ENCODE measurements at places on chromosomes 7 and 10.

- no peak for DNase-seq
Measured at GRCh38 chr10:132757171-132757570, 28.8 kb downstream of the NKX6-2 start.

GRCh38 chr7:36598054-36598674 lies 126.1 kb downstream of the AOAH start:
- no peak for DNase-seq

- DNase-seq: peak; percentile 78
Measured at GRCh38 chr10:24440817-24441797, 232.2 kb downstream of the KIAA1217 start.

DNA sequence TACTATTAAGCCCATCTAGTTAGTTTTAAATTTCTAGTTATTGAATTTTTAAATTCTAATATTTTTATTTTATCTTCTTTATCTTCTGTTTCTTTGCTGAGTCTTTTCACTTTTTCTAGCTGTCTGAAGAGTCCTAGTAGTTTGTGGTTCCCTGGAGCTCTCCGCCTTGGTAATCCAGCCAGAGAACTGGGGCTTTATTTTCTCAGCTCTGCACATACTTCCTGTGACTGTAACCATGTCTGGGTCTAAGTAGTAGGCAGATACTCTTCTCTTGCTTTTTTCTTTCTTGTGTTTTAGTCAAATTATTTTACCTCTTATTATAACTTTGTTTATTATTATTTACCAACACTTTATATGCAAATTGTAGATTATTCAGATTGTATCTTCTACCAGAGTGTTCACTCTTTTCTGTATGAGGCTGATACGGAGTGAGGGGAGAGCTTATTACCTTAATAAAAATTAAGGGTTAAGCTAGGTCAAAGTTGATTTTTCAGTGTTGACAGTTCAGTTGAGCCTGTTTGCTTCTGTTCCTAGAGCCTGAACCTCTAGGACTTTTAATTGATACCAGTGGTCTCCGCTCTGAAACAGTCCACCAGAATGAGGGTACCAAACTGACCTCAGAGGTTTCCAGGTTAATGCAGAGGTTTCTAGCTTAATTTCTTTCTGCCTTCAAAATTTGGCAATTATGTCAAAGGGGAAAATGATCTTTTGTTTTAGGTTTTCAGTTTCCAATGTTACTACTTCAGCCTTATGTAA lies 155.4 kb downstream of the ADK start:
- no peak for DNase-seq

GRCh38 chr10:22340329-22341189 lies 4.7 kb upstream of the SPAG6 start:
- peak; percentile 87 for DNase-seq

DNA sequence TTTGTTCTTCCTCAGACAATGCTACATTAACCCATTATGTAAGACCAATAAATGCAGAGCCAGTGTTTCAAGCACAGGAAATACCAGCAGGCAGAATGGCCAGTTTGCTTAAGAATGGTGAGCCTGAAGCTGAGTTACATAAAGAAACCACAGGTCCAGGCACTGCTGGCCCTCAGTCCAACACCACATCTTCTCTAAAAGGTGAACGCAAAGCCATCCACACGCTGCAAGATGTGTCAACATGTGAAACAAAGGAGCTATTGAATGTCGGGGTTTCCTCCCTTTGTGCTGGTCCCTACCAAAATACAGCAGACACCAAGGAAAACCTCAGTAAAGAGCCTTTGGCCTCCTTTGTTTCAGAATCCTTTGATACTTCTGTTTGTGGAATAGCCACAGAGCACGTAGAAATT lies 63.8 kb downstream of the TASOR2 start:
- no peak for DNase-seq

- DNase-seq: no peak
Measured at GRCh38 chr7:80601999-80602398, 36.4 kb upstream of the CD36 start.

- no peak for DNase-seq
Measured at GRCh38 chr7:136942401-136942800, 73.9 kb downstream of the CHRM2 start.

- peak; percentile 85 for DNase-seq
Measured at GRCh38 chr7:130893441-130893894, 159.5 kb upstream of the KLF14 start.

DNA sequence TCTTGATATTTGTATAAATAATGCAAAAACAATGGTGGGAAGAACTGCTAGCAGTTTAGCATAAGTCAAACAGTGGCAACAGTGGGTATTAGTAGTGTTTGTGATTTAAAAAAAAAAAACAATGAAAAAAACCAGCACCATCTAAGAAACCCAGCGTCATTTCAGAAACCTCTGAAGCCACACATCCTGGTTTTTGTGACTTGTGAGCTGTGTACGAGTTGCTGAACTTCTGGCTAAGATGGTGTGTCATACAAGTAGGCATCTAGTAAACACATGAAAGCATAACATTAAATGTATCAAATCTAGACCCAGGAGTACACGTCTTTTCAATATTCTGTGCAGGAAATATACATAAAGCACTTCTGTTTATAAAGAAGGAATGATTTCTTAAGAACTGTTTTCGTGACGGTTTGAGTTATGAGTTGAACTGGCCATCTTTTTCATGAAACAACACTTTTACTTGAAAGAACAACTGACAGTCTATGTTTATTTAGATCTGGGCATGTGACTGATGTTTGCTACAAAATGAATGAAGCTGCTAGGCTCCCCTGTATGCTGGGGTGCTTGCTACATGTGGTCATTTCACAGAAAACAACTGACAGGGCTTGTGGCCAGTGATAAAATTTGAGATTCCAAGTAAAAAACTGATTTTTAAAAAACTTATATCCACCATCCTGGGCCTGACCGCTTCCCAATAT lies 143.5 kb downstream of the PIP4K2A start:
- no peak for DNase-seq

- DNase-seq: no peak
Measured at GRCh38 chr10:79898597-79899325, 50.1 kb downstream of the SFTPD start.

DNA sequence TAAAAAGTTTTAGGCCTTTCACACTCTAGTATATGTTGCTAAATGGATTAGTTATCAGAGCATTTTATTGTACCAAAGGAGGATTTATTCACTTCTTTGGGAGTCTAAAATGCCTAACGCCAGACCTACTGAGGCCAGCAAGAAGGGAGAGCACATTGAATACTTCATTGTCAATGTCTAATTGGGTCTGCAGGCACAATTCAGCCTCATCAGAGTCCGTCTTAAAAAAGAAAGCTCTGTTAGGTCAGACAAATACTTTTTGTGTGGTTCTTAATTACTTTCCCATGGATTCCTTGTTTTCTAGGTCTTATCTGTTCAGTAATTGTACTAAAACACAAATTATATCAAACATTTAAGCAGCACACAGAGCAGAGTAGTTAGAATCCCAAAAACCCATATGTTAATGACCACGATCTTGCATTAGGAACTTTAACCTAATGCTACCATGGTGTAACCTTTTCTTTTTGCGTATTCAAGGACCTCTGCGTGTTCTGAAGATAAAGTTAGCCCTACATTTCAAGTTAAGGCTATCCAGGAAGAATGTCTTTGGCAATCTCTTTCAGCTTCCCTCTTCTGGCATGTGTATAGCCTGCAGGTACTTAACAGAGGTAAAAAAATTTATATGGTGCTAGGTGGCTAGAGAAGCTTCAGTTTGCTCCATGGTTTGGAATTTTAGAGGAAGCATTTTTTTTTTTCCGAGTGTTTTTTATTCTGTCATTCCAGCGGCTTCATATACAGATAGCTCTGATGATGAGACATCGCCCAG lies 45.7 kb upstream of the STRIP2 start:
- no peak for DNase-seq

Data from mesenchymal stem cell (in vitro differentiated cells and primary cell).